ENCODE measurements at places on chromosomes 5 and 9.

DNA sequence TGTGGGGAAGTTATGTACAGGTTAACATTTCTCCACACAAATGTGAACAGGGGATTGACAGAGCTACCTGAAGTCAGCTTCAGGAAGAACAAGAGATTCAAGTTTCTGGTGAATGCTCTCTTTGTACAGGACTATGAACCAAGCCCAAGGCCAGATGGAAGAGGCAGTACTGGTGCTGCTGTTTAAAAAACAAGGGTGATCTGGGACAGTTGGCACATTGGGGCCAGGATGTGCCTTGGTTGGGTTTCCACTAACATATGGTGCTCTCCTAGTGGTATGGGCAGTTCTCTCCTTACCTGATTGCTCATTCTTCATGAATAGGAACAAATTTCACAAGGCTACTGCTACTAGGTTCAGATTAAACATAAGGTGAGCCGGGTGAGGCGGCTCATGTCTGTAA is 40.0 kb downstream of the MTMR12 start:
- no peak for DNase-seq

DNA sequence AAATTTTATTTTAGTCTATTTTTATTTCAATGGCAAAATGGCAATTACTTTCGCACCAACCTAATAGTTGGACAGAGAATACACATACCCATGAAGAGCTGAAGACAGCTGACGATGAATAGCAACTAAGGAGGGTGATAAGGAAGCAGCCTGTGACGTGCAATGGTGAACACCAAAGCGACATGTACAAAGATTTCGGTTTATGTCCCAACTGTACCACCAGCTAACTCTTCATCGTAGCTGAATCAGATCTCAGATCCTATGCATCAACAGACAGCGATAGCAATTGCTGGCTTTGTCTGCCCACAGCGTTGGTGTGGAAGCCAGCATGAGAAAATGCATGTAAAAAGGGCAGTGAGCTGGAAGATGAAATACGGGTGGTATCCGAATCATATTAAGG is 130.6 kb upstream of the ANKH start:
- no peak for DNase-seq

DNA sequence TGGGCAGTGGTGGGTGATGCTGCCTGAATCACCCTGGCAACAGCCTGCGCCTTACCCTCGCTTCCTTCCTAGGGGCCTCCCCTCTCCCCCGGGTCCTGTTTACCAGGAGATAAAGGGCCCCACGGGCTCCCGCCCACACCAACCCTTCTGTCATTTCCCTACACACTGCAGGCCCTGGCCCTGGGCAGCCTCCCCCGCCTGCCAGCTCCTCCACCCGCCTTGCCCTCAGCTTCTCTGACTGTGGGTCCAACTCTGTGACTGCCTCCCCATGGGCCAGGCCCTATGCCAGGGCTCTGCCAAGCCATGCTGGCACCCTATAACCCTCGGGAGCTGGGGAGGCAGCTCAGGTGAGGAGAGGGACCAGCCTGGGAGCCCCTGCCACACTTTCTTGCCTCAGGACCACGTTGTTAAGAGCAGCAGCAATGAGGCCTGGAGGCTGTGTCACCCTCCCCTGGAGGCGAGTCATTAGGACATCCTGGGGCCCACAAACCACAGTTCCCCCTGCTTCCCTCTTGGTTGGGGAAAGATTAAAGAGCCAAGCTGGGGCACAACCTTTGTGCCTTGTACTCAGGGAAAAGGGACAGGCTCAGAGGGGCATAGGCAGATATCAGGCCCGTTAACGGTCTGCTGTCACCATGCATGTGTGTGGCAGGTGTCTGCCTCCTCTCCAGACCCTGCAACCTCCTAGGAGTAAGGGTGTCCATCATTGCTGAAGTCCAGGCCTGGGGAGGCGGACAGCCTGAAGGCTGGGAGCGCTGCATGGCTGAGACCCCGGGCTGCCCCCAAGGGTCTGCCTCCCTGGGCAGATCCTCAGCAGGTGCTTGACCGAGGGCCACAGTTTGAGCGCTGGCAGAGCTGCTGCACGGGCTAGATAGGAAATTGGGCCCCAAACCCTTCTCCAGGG is 2.8 kb downstream of the MGAT4B start:
- DNase-seq, result no peak

- no peak for DNase-seq
These were observed 30.4 kb upstream of the OTULINL start for GRCh38 chr5:14551211-14551610.

GRCh38 chr5:39143151-39143860 is 69.1 kb upstream of the RICTOR start:
- no peak for DNase-seq

Data from SK-N-MC (cell line).